ENCODE measurements at places on chromosomes 3 and 15.

DNA sequence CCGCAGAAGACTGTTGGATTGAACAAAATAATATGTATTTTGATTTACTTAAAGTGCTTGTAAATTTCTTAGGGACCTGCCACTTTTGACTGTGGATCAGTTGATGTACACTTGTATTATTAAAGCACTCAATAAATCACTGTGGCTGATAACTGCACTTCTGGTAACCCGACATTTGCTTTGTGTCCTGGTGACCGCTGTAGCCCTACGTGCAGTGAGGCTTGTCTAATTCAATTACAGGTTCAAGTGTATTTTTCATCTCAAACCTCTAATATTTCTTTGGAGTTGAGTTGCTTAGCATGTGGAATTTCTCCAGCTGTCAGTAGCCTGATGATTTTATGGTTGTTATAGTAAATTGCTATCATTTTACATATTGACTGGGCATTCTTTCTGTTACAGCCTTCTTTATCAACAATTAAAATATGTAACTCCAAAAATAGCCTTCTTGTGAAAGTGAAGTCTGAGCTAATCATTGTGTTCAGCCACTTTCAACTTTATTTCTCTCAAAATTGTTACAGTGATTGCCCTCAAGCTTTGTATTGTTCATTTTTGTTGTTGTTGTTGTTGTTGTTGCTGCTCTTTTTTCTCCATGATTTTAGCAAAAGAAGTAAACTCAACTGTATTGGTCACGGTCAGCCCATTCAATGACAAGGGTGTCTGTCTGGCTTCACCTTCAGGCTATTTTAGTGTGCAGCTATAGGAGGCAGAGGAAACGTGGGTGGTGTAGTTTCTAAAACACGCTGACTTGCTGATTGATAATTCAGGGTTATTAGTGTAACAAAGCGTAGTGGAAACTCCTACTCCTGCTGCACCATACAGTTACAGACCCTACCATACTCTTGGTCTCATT, 215.1 kb upstream of the UBE2E1 start:
- DNase-seq = no peak

GRCh38 chr15:29134641-29135308, 134.8 kb downstream of the NSMCE3 start:
- DNase-seq = no peak

DNA sequence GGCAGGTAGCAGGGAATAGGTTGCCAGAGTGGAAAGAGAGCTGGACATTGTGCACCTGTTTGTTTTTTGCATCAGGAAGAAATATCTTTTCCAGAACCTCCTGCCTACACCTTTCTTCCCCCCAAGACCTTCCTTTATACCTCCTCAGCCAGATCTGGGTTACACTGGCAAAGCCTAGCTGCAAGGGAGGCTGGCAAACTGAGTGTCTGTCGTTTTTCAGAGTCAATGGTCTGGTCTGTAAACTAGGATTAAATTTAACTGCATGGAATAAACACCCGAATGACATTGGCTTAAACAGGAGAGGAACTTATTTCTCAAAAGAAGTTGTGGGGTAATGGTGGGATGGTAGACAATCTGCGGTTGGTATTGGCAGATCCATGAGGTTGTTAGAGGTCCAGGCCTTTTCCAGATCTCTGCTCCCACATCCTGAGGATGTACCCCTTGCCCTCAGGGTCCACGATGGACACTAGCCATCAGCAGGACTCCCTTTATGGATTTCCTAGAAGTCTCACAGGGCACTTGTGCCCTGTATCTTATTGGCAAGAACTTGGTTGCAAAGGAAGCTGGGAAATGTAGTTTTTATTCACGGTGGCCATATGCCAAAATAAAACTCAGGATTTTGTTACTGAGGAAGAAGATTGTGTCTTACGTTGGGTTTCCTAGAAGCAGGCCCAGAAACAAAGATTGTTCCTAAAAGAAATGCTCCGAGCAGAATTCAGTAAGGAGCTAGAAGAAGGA, 3.2 kb upstream of the RARRES1 start:
- no peak for DNase-seq

GRCh38 chr3:23325466-23326065, 122.4 kb downstream of the UBE2E2 start:
- DNase-seq = no peak

DNA sequence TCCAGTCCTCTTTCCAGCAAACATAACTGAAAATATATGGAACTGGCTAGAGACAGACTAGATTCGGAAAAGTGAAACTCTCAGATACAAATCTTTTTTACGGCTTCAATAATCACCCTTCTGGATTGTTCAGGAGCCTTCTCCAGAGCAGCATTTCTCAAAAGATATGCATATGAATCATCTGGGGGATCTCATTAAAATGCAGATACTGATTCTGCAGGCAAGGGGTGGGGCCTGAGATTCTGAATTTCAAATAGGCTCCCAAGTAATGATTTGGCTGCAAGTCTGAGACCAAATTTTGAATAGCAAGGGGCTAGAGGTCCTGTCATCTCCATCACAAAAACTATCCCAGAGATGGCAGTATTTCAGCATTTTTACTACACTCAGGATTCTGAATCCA, 165.4 kb downstream of the CTNNB1 start:
- no peak for DNase-seq

- DNase-seq = no peak
Measured at GRCh38 chr3:29324180-29324651, 43.3 kb downstream of the RBMS3 start.

DNA sequence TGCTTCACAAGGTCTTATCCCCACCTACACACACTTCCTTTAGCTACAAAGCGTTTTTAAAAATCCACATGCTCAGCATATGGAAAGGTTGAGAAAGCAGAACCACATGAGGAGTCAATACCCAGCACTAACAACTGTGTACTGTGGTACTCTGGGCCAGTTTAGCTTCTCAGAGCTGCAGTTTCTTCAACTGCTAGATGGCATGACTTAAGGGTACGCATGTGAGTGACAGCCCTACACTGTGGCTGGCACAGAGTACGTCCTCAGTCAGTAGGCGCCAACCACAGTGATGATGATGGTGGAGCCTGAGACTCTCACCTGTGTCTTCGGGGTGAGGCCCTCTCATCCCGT, 17.4 kb downstream of the CCDC12 start:
- no peak for DNase-seq

DNA sequence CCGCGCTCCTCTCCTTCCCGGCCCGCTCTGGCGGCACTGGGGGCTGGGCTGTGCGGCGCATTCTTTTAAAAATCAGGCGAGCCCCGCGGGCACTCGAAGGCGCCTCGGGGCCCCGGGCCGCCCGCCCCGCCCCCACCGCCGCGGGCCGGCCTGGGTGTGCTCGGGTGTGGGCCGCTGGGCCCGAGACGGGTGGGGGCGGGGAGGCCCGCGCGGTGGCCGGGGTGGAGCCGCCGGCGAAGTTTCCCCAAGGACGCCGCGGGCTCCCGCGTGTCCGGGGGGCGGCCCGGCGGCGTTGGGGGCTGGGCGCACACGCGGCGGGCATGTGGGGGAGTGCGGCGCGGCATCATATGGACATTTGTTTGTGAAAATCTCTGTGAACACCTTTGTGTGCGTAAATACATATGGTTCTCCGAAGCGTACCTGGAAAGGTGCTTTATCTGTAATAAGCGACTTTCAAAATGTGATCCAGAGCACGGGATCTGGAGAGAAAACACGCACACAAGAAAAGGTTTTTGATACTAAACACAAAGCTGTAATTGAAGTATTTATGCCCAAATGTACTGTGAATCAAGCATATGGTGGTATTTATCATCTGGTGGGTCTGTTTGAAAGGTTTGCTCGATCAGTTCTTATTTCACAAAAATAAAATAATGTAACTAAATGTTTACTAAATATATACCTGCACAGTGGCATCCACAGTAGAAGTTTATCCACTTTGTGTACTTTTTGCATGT, 612 bp upstream of the TBL1XR1 start:
- DNase-seq = no peak

DNA sequence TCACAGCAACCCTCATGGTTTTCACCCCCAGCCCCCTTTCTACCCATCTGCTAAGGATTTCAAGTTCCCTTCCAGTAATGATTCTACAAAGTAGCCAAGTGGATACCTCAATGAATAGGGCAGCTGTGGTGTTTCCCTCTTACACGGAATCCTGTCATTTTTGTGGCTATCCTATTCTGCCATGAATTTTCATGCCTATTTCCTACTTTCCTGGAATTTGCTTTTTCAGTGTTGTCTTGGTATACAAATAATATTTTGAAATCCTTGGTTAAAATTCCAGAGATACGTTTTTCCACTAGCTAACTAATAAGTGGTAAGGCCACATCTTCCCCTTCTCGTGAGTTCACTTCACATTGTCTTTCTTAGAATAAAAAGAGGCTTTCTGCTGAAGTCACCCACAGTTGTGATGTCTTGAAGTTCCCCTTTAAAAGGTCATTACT, 7.5 kb downstream of the ADPRH start:
- DNase-seq = no peak
